Left cardiac atrium (tissue), 4 donors: ENCODE measurements at places on chromosomes 4 and X. TPM values are rescaled to one million over a fixed set of nuclear protein-coding genes. Genes with fewer than 3 reads are reported as not detected.

- no peak for DNase-seq
These were observed 96.3 kb upstream of the MSX1 start for GRCh38 chr4:4762909-4763821.

The TRIM60 gene
- total RNA-seq = not detected

The TMEM35A gene
- total RNA-seq = 0.41 TPM

GRCh38 chr4:21885770-21886169 is 62.8 kb downstream of the KCNIP4 start:
- DNase-seq = no peak

DNA sequence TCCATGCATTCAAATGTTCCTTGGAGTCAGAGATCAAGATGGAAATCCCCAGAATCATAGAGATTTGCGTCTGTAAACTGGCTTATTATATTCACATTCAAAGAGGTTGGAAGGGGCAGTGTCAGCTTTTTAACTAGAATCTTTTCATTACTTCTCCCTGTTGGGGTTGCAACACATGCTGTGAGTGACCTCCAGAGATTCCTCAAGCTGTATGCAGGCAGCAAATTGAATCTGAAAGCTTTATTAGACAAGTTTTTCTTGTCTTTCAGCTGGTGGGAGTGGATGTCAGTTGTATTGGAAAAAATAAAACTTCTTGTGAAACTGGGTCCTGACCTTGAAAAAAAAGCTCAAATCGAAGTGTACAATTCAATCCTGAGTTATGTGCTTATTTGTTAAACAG is 736.5 kb upstream of the FTHL17 start:
- DNase-seq = no peak
